ENCODE measurements at places on chromosomes 1 and 21. TPM values are rescaled to one million over a fixed set of nuclear protein-coding genes. Genes with fewer than 3 reads are reported as not detected.

TXNIP gene
- 10.4 TPM for total RNA-seq

SPRR2F gene
- not detected for total RNA-seq

SPRR2G gene
- total RNA-seq, result not detected

GSTM5 gene
- 1.8 TPM for total RNA-seq

ANKRD65 gene
- 0.18 TPM for total RNA-seq

EDEM3 gene
- total RNA-seq, result 211 TPM

All from smooth muscle cell of the umbilical artery (primary cell).